NK-92 treated with Interleukin-12 subunit alpha and Interleukin-12 subunit beta, amount 100 ng/mL, for 24 hours (cell line): ENCODE measurements at places on chromosomes 2 and 18.

DNA sequence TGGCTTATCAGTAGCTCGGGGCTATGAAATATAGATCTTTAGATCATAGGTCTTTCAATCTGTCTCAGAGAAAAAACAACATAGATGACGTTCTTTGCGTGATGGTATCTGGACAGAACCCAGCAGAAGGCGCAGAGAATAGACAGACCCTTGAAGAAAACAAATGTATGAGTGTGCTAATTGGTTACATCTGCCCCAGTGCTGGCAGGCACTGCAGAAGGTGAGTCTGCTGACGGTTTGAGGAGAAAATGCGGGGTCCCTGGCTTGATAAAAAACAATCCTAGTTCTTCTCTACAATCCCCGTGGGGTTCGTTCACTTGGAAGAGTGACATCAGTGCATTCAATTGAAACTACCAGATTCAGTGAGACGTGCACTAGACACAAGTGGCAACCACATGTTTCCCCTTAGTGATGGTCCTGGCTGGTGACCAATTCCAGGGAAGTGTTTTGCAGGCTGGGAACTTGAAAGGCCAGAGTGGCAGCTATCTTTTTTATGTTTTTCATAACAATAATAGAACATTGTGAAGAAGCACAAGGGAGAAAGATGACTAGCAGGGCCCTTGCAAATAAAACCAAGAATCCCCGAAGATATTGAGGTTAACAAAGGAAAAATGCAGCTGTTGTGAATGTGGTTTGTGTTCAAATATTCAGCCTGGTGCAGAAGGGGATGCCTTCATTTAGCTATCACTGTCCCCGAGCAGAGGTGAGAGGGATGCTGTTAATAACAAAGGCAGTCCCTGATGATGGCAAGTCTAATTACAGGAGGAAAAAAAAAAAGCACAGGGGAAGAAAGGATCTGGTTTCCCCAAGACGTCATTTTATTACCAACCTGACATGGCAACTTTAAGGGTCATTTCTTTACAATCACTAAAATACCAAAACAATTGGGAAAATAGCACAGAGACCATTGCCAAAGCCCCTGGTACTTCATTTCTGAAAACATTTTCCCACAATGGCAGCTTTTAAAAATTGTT, 337.6 kb upstream of the FIGN start:
- no peak for DNase-seq

GRCh38 chr2:8111193-8111592, 570.7 kb upstream of the ID2 start:
- no peak for DNase-seq

- no peak for DNase-seq
These were observed 60.6 kb upstream of the CUL3 start for GRCh38 chr2:224645722-224646121.

DNA sequence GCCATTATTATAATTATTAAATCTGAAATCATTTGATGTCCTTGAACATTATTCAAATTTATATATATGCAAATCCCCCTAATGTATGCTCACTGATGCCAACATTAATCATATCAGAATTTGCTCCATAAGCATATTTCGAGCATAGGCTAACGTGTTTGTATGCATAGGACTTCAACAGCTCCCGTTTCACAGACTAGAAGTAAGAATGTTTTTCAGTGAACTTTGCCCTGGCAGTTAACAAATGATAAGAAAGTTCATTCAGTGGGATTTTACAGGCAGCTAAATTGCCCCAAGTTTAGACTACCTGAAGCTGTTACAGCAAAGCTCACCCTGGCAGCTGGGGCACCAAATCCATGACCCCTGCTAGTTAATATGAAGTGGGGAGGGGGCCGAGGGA, 272.0 kb downstream of the LNPK start:
- no peak for DNase-seq

GRCh38 chr2:212939777-212940531, 211.5 kb downstream of the IKZF2 start:
- DNase-seq = no peak

GRCh38 chr2:187576906-187577305, 22.7 kb upstream of the TFPI start:
- DNase-seq = no peak

DNA sequence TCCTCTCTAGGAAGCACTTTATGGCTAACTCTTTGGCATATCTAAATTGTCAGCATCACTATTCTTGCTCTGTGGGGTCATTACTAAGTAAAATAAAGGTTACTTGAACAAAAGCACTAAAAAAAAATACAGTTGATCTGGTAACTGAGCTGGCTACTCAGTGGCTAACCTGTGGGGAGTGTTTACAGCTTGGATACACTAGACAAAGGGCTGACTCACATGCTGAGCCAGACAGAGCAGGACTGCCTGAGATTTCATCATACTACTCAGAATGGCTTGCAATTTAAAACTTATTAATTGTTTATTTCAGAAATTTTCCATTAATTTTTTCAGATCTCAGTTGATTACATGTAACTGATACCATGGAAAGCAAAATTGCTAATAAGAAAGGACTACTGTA, 1690.4 kb upstream of the SLC39A10 start:
- no peak for DNase-seq

GRCh38 chr2:120990451-120990871, 254.8 kb downstream of the GLI2 start:
- DNase-seq = no peak

DNA sequence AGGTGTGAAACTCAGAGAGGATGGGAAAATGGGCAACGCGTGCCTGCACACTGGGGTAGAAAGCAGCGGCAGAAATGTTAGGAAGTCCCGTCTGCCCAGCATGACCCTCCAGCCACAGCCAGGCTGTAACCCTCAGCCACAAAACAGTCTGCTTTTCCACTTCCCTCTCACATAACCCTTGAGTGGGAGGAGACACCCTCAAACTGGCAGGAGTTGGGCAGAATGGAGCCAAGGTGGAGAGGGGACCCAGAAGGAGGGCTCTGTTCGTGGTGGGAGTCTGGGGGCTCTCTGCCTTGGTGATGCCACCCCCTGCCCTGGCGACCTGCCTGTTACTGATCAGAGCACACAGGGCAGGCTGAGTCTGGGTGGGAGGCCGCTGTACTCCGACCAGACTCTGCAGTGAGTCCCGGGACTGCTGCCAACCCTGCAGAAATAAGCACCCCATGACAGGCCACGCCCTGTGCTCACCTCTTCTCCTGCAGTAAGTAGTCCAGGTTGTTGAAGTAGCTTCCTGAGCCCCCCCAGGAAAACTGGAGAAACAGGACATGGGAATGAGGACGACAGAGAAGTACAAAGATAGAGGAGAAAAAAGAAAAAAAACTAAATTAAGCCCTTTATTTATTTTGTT, 16.0 kb downstream of the FAM178B start:
- DNase-seq = no peak

- DNase-seq = no peak
These were observed 82.8 kb downstream of the SMAD7 start for GRCh38 chr18:48867978-48868377.

GRCh38 chr2:134782792-134783191, 55.6 kb upstream of the ACMSD start:
- no peak for DNase-seq

DNA sequence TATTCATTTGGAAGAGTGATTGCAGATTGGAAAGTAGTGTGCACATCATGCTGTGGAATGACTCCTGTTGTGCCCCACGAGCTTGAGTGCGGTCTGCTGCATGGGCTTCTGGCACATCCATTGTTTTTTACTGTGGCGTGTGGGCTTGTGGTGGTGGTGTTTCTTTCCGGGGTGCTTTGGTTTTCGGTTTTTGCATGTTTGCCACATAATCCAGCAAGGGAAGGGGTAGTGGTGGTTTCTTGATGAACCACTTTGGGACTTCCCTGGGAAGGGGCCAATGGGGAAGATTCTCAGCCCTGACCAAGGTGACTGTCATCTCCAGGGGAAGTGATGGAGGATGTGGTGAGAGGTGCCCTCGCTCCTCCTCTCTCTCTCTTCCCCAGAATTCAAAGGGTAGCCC, 57.0 kb downstream of the COA5 start:
- DNase-seq = no peak

DNA sequence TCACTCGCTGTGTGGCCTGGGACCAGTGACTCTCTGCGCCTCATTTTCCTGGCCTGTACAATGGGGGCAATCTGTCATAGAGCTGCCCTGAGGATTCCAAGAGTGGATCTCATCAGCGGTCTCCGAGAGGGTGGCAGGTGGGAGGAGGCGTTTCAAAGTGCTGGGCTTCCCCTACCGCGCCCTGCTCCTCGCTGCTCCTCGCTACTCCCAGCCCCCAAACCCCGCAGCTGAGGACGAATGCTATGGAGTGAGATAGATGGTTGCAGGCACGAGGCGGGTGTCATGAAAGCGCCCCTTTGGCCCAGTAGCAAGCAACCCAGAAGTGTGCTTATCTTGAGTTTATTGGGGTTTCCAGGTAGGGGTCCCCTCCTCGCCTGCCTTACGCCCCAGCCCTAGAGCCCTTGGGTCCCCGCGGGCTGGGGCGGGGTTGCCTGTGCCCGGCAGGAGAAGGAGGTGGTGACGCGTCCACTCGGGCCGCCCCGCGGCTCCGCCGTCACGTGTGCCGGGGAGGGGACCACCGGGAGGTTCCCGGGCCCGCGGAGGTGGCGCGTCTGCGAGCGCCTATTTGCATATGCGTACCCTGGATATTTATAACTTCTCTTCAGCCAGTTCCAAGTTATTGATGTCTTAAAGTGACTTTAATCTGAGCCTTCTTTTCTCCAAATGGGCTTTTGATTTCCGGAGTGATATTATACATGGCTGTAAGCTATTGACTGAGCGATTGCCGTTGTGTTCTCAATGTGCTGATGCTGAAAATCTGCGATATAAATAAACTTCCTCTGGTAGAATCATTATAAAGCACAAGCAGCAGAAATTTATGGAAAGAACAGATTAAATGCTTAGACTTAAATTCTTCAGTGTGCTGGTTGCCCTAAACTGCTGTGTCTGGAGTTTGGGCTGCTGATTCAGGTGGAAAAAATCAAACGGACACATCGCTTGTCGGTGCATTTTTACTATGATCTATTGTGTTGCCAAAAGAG, 263.7 kb downstream of the ATAD2B start:
- DNase-seq = no peak

GRCh38 chr2:49973436-49973835, 819.1 kb upstream of the FSHR start:
- DNase-seq = no peak

GRCh38 chr2:156398176-156398575, 38.0 kb upstream of the GPD2 start:
- DNase-seq = no peak

GRCh38 chr2:54456362-54456611, 160 bp downstream of the SPTBN1 start:
- DNase-seq = no peak

- DNase-seq = no peak
These were observed 87.1 kb downstream of the NDUFA10 start for GRCh38 chr2:239937866-239938640.

DNA sequence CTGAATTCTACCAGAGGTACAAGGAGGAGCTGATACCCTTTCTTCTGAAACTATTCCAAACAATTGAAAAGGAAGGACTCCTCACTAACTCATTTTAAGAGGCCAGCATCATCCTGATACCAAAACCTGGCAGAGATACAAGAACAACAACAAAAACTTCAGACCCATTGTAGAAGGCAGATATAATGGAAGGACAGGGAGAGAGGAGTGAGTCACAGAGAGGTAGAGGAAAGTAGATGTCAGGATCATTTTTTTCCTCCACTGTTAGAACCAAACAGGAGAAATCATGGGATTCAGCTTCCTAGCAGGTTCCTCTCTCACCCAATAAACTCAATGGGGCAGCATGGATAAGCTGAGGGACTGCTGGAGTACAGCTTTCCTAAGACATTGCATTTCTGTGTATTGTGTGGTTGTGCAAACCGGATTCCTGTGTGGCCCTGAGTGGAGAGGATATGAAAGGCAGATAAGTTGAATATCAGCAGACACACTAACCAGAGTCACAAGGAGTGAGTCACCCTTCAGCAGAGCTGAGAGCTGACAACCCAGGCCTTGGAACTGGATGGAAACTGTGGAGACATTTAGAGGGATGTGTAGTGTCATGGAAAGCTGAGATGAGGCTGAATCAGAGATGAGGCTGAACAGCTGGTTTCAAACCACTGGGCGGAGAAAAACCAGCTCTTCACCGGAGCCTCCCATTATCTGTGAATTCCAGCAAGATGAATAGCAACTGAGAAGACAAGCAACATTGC, 60.9 kb upstream of the MMADHC start:
- DNase-seq = no peak

DNA sequence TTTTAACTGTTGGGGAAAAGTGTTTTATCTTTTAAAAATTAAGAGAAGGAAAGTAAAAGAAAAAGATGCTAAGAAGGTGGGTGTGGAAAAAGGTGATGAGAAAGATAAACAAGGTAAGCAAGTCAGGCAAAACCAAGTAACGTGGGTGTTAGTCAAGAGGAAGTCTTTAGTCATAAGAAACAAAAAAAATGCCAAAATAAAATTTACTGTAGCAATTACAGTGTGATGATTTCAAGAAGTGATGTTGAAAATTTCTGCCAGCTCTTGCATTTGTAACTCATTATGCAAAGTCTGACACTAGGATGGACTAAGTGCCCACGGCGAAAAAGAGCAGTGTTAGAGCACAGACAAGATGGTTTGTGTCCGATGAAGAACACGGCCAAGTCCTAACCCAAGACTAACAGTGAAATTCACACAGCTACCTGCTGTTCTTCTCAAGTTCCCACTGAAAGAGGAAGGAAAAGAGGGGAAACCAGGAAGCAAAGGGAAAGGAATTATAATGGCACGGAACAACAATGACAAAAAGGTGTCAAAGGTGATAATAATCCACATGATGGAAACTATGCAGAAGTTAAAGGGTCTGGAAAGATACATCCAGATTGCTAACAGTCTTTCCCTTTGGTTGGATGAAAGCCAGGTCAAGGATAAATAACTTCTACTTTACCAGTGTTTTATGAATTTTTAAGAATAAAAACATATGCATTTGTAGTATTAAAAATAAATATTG, 34.1 kb downstream of the NOL10 start:
- no peak for DNase-seq

- no peak for DNase-seq
These were observed 91.4 kb downstream of the ACAA2 start for GRCh38 chr18:49721981-49722380.

DNA sequence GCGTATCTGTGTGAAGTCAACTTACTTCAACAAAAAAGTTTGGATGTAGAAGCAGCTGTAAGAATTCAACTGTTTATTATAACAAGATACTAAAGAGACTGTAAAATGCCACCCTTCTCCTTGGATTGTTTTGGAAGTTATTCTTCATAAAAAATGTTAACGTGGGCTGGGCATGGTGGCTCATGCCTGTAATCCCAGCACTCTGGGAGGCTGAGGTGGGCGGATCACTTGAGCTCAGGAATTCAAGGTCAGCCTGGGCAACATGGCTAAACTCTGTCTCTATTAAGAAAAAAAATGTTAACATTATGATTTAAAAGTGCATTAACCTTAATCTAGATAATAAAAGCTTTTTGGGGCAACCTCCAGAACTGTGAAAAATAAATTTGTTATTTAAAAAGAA, 7.7 kb downstream of the CIAO1 start:
- no peak for DNase-seq

- no peak for DNase-seq
These were observed 154.3 kb downstream of the PLCL1 start for GRCh38 chr2:197958592-197959150.
